Immature natural killer cell (primary cell): ENCODE measurements at places on chromosomes 7 and 10. TPM values are rescaled to one million over a fixed set of nuclear protein-coding genes. Genes with fewer than 3 reads are reported as not detected.
A peak's percentile ranks its signal among the peaks of the same experiment; 100 is the strongest.

DNA sequence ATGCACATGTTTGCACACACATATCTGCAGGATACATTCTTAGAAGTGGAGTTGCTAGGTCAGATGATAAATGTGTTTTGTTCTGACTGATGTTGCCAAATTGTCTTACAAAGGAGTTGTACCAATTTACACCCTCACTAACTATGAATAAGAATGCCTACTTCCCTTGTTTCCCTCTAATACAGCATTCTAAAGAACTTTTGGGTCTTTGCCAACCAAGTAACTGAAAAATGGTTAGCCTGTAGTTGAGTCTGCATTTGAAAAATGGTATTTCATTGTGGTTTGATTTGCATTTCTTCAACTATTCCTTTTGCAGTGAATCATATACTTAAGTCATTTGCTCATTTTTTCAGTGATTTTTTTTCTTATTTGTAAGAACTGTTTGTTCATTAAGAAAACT, 48.4 kb downstream of the TMEM26 start:
- no peaks in the 10 kb centered on the region for H3K4me1 ChIP-seq
- H3K36me3 ChIP-seq = no peaks in the 10 kb centered on the region
- H3K27ac ChIP-seq = no peak overlapping the region

GRCh38 chr7:17325364-17325763, 26.9 kb downstream of the AHR start:
- DNase-seq = no peak
- H3K4me3 ChIP-seq = no peak overlapping the region
- peaks cover 3% of the 10 kb centered on the region for H3K36me3 ChIP-seq
- no peaks in the 10 kb centered on the region for H3K4me1 ChIP-seq
- H3K27ac ChIP-seq = no peak overlapping the region

- H3K27me3 ChIP-seq = peaks cover 4% of the 10 kb centered on the region
- DNase-seq = no peak
These were observed 684.6 kb downstream of the MAGI2 start for GRCh38 chr7:78768859-78769258.

GRCh38 chr10:90857635-90858460, at the start of gene HTR7:
TSS of gene HTR7 (minus strand) at chr10:90858039. CDS start at chr10:90857671, 368 bp downstream.
- H3K27ac ChIP-seq = no peak within 1 kb of the TSS
- H3K27me3 ChIP-seq = peaks cover 26% of the 10 kb centered on the region
- H3K4me1 ChIP-seq = peaks cover 12% of the 10 kb centered on the region
- no peaks in the 10 kb centered on the region for H3K36me3 ChIP-seq

DNA sequence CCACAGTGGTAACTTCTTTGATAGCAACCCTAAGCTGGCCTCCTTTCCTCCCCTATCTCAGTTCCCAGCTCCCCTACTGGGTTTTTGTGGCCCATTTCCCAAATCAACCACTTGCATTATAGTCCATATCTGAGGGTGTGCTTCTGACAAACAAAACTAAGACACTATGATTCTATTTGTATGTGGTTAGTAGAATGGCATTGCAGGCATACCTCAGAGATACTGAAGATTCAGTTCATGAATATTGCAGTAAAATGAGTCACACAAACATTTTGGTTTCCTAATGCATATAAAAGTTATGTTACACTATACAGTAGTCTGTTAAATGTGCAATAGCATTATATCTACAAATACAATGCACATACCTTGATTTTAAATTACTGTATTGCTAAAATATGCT, 15.4 kb upstream of the TMEM243 start:
- H3K36me3 ChIP-seq = no peaks in the 10 kb centered on the region
- H3K27ac ChIP-seq = no peak overlapping the region
- H3K27me3 ChIP-seq = no peaks in the 10 kb centered on the region
- no peaks in the 10 kb centered on the region for H3K4me1 ChIP-seq
- DNase-seq = no peak

GRCh38 chr7:69922026-69922803, 323.9 kb downstream of the AUTS2 start:
- H3K4me1 ChIP-seq = peaks cover 6% of the 10 kb centered on the region
- H3K27me3 ChIP-seq = no peaks in the 10 kb centered on the region
- DNase-seq = no peak
- H3K27ac ChIP-seq = peak overlapping the region; percentile 43
- peak overlapping the region; percentile 1 for H3K4me3 ChIP-seq
- no peaks in the 10 kb centered on the region for H3K36me3 ChIP-seq

GRCh38 chr7:100539436-100540006, 518 bp downstream of the AGFG2 start:
- no peak for DNase-seq
- no peak overlapping the region for H3K27ac ChIP-seq
- H3K4me3 ChIP-seq = peak overlapping the region; percentile 93
- peaks cover 5% of the 10 kb centered on the region for H3K27me3 ChIP-seq
- no peaks in the 10 kb centered on the region for H3K36me3 ChIP-seq

DNA sequence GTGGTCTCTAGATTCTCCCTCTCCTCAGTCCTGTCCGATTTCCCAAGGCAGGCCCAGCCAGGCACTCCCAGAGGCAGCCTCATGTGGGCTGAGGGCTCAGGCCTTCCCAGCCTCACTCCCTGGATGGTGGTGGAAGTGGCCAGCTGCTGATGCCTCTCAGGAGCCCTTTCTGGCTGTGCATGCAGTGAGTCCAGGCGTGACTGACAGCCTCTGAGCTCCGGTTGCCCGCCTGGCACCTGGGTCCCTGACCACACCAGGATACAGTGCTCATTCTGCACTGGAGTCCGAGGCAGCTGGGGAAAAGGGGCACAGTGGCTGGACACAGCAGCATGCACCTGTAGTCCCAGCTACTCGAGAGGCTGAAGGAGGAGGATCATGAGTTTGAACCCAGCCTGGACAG, 132.6 kb downstream of the CUL2 start:
- no peak overlapping the region for H3K4me3 ChIP-seq
- no peaks in the 10 kb centered on the region for H3K36me3 ChIP-seq
- H3K27me3 ChIP-seq = peaks cover 3% of the 10 kb centered on the region
- H3K27ac ChIP-seq = no peak overlapping the region
- no peak for DNase-seq

GRCh38 chr10:124066126-124066700, 27.2 kb downstream of the CHST15 start:
- H3K27me3 ChIP-seq = peaks cover 4% of the 10 kb centered on the region
- H3K4me1 ChIP-seq = no peaks in the 10 kb centered on the region
- no peaks in the 10 kb centered on the region for H3K36me3 ChIP-seq
- no peak overlapping the region for H3K27ac ChIP-seq

- DNase-seq = no peak
- H3K27ac ChIP-seq = no peak overlapping the region
- H3K4me1 ChIP-seq = no peaks in the 10 kb centered on the region
- H3K36me3 ChIP-seq = no peaks in the 10 kb centered on the region
- H3K27me3 ChIP-seq = peaks cover 2% of the 10 kb centered on the region
- H3K4me3 ChIP-seq = no peak overlapping the region
These were observed 56.0 kb downstream of the CAMK2B start for GRCh38 chr7:44269417-44269816.

DNA sequence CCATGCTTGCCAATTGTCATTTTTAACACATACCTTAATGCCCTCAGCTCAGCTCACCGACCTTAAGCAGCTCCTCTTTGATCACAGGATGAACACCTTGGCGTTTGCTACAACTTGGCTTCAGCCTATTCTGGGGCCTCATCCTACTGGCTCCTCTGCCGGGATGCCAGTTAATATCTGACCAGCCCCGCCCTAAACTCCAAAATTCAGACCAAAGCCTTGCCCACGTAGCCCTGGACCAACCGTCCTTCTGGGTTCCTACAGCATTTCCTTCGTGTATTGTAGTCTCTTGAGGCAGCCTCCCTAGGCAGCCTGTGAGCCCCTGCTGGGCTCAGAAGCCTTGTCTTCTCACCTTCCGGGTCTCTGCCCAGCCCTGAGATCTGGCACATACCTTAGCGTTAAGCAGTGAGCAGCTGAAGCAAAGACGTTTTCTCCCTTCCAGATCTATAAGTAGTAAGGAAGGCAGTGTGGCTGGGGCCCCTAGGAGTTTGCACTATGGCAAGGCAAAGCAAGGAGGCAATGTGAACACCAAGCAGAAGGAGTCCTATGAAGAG, 836 bp downstream of the ENO4 start:
- H3K4me1 ChIP-seq = no peaks in the 10 kb centered on the region
- no peaks in the 10 kb centered on the region for H3K36me3 ChIP-seq

DNA sequence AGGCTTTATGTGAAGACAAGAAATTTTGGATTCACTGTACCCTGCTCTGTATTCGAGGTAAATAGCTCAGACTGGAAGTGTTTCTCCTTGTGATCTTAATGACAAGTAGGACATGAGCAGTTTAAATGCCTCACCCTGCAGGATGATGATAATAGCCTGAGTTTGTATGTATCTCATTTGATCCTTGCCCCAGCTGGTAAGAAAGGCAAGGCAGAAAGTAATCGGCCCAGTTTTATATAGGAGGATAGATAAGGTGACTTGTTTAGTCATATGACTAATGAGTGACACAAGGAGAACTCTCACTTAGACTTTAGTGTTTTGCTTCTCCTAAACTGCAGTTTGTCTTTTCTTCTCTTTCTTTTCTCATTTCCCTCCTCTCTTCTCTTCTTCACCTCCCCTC, 372.6 kb downstream of the PHF14 start:
- no peaks in the 10 kb centered on the region for H3K36me3 ChIP-seq
- DNase-seq = no peak
- no peak overlapping the region for H3K4me3 ChIP-seq
- peaks cover 7% of the 10 kb centered on the region for H3K27me3 ChIP-seq

DNA sequence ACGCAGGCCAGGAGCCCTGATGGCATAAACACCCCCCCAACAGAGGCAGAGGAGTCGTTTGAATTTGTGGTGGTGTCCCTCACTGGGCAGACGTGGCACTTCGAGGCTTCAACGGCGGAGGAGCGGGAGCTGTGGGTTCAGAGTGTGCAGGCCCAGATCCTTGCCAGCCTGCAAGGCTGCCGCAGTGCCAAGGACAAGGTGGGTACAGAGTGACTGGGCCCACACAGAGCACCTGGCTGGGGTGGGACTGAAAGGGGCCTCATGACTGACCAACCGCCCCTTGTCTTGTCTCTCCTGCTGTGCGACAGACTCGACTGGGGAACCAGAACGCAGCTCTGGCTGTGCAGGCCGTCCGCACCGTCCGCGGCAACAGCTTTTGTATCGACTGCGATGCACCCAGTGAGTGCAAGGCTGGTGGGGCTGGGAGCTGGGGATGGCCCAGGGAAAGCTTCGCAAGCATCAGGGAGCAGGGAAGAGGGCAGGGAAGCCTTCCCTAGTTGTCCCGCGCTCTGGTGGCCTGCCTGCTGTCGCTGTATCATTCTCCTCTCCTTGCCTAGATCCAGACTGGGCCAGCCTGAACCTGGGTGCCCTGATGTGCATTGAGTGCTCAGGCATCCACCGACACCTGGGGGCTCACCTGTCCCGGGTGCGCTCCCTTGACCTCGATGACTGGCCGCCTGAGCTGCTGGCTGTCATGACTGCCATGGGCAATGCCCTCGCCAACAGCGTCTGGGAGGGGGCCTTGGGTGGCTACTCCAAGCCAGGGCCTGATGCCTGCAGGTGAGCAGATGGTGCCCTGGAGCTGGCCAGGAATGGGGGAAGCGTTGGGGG, 25.4 kb downstream of the GBX1 start:
- no peaks in the 10 kb centered on the region for H3K27me3 ChIP-seq
- H3K36me3 ChIP-seq = no peaks in the 10 kb centered on the region

GRCh38 chr7:5630670-5631069, 150.8 kb downstream of the RNF216 start:
- H3K4me1 ChIP-seq = peaks cover 35% of the 10 kb centered on the region
- peaks cover 3% of the 10 kb centered on the region for H3K27me3 ChIP-seq
- H3K36me3 ChIP-seq = peaks cover 8% of the 10 kb centered on the region

Gene FKBP6
- not detected for polyA plus RNA-seq

Gene GSDME
- polyA plus RNA-seq = 0.10 TPM

Gene TMEM120A
- polyA plus RNA-seq = 47.6 TPM

Gene CALU
- 26.6 TPM for polyA plus RNA-seq
